ENCODE measurements at places on chromosomes 11 and 22. TPM values are rescaled to one million over a fixed set of nuclear protein-coding genes. Genes with fewer than 3 reads are reported as not detected.
A peak's percentile ranks its signal among the peaks of the same experiment; 100 is the strongest.

- DNase-seq = no peak
Observed at GRCh38 chr11:44851496-44851895, 99.2 kb downstream of the TP53I11 start.

- no peak for DNase-seq
Observed at GRCh38 chr11:93783765-93784144, 327 bp upstream of the MED17 start.

DNA sequence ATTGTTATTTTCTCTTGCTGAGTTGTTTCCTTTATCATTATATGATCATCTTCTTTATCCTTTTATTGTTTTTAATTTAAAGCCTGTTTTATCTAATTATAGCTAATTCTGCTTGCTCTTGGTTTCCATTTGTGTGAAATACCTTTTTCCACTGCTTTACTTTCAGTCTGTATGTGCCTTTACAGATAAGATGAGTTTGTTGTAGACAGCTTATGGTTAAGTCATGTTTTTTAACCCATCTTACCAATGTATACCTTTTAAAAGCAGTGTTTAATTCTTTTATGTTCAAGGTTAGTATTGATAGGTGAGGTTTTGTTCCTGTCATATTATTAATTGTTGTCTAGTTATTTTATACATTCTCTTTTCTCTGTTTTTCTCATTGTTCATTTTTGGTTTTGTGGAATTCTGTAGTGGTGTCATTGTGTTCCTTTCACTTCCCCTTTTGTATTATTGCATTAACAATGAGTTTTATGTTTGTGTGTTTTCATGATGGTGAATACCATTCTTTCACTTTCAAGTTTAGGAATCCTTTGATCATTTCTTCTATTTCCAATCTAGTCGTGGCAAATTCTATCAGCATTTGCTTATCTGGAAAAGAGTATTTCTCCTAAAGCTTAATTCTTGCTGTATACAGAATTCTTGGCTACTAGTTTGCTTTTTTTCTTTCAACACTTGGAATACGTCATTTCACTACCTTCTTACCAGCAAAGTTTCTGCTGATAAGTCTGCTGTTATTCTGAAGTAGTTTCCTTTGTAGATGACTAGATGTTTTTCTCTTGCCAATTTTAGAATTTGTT, 21.8 kb downstream of the OR5AN1 start:
- DNase-seq = no peak

ANO5 gene
- 14.4 TPM for polyA plus RNA-seq

PHLDB1 gene
- 90.6 TPM for polyA plus RNA-seq

DNA sequence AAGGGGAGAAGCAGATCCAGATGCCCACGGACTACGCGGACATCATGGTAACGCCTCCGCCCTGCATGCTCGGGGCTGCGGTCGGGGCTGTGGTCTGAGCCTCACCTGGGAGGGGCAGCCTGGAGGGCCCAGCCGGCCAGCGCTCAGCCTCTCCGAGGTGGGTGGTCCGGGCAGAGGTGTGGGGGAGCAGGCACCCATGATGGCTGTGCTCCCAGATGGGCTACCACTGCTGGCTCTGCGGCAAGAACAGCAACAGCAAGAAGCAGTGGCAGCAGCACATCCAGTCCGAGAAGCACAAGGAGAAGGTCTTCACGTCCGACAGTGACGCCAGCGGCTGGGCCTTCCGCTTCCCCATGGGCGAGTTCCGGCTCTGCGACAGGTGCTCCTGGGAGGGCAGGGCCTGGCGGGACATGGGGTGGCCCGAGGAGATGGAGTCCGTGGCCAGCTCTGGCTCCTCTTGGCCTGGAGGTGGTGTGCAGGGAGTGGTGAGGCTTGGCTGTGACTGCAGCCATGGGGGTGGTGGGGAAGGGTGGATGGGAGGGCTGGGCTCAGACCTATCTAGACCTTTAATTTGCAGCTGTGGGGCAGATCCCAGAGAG, 25.2 kb upstream of the TEF start:
- DNase-seq = no peak

UPK3A gene
- not detected for polyA plus RNA-seq

DNA sequence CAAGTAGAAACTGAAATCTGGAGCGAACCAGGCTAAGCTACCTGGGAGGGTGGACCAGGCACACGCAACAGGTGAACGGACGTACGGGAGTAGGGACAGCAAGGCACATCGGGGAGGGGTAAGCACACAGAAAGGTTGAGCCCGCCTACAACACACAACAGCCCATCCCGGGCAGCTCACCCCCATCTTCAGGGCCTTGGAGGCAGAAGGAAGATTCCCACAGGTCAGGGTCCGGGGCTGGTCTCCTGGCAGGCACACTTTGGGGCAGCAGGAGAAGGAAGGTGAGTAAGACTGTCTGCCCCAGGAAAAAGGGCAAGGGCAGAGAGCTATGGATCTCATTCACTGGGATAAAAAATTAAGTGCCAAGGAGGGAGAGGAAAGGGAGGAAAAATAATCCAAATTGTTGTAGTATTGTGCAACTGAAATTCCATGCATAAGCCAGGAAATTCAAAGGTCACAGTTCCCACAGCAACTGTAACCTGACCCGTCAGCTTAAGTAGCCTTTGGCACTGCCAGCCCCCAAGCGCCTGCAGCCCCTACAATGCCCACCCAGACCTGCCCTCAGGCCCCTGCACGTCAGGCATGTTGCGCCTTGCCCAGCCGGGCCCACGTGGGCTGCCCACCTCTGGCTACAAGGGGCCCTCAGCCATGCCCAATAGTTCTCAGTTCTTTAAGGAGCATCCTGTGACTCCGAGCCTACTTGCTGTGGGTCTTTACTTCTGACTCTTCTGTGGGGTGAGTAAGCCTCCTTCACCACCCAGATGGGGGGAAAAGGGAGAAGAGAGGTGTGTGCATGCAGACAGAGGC, 51.8 kb downstream of the MICAL3 start:
- DNase-seq = no peak

DNA sequence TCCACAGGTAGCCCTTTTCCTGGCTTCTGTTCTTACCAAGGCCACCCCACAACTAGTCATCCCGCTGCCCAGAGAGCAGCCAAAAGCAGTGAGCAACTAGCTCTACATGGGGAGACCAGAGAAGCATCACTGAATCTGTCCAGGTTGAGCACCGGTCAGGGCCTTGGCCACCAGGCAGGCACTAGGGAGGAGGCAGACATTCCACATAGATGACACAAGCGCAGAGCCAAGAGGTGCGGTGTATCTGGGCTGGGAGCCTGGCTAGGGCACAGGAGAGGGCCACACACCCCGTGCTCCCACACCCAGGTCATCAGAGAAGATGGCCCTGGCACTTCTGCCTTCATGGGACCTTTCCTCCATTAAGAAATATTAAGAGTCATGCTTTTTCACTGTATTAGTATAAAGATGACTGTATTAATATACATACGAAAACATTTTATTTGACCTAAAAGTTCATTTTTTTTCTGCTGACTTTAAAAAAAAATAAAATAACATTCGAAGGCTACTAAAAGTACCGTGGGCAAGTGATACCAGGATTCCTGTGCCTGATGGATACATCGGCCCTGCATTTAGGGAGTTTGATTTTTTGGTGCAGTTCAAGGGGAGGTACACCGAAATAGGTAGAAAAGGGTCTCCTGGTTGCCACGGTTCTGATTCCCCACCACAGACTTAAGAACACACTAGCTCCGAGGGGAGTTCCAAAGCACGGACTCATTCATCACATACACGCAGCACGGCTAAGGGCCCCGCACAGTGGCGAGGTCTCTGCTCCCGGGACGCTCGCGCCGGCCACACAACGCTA, 1.2 kb downstream of the DGCR2 start:
- no peak for DNase-seq

DNA sequence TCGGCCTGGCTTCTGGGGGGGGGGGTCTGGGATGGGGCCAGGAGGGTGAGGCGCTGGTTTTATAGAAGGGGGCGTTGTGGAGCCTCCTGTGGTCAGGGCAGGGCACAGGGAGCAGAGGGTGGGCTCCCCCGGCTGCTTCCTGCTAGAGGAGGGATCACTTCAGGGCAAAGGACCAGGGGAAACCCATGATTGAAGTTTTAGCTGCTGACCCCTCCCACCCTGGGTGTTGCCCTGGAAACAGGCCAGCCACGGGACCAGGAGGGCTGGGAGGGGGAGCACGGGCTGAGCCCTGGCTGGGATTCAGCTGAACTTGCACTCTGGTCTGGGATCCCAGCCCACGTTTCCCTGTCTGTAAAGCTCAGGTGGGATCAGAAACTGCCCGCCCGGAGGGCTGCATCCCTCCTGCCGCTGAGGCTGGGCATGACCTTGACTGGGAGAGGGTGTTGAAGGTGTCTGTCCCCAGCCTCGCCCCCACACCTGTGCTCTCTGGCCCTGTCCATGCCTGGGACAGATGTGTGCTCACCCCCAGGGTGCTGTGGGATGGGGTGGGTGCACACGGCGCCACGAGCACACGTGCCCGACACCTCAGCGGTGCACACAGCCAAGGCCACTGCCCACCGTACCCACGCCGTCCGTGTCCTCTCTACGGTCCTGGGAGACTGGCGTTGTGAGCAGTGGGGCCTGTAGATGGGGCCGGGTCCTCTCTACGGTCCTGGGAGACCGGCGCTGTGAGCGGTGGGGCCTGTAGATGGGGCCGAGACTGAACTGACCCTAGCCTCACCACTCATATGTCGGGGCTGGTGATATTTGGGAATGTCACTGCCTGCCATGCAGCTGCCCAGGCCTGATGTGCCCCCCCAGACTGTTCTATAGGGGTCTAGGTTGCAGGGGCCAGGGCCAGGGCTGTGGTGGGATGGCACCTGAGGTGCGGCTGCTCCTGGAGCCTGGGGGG, 2.3 kb downstream of the TSPAN4 start:
- DNase-seq = peak; percentile 87

DNA sequence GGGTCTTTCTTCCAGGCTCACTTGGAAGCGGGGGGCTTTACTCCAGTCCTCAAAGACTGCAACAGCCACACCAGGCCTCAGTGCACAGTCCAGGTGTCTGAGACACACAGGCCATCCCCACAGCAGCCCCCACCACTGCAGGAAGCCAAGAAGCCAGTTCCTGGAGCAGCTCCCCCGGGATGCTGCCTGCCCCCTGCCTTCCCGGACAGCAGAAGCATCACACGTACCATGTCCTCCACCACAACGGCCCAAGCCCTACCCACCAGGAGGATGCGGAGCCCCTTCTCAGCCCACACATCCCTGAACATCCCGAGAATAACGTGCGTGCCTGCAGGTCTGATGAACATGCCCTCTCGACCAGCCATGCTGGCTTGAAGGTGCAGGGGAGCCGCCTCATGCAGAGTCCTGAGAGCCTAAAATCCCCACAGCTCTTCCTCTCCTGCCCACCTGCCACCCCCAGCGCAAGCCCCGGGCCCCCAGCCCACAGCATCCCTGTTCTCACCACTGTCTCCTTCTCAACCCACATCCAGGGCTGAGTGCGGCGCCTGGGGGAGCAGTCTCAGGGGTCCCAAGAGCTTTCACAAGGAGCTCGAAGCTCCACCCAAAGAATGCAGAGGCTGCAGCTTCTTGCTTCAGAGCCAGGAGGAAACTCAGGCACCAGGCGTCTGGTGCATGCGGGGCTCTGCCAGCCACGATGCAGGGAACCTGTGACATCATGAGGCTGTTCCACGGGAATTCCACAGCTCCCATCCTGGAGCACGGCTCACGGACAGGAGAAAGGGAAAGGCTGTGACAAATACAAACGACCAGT, 209.6 kb downstream of the BRD1 start:
- no peak for DNase-seq

GRCh38 chr11:128021349-128022006, 565.9 kb downstream of the ETS1 start:
- DNase-seq = no peak

PARVG gene
- polyA plus RNA-seq = 3.4 TPM

- no peak for DNase-seq
Observed at GRCh38 chr11:13672576-13673210, 4.2 kb downstream of the FAR1 start.

GRCh38 chr11:43810929-43811596, 69.6 kb upstream of the ALKBH3 start:
- no peak for DNase-seq

DNA sequence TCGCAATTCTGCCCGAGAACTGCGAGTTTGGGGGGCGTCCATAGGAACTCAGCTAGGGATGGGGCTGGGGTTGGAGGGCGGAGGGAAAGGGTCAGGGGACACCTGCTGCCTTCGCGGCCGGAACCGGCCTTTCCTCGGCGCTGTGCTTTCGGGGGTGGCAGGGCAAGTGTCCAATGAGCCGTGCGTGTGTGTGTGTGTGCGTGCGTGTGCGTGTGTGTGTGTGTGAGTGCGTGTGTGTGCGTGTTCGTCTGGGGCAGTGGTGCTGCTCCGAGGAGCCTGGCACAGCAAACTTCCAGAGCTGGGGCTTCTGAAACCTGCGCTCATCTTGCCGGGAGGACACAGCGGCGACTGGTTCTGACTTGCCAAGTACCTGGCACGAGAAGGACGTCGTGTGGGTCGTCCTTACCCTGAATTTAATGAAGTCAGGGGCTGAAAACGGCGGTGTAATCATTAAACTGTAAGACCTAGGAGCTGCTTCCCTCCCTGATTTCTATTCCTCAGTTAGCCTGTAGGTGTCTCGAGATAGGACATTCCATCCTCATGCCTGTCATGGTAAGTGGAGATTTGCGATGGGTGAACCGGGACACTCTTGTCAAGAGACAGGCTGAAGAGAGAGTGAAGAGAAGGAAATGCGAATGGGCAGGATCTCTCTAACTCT, 27.0 kb upstream of the AMOTL1 start:
- DNase-seq = no peak

- DNase-seq = no peak
Observed at GRCh38 chr11:3994030-3994640, 100.5 kb upstream of the RRM1 start.

DNA sequence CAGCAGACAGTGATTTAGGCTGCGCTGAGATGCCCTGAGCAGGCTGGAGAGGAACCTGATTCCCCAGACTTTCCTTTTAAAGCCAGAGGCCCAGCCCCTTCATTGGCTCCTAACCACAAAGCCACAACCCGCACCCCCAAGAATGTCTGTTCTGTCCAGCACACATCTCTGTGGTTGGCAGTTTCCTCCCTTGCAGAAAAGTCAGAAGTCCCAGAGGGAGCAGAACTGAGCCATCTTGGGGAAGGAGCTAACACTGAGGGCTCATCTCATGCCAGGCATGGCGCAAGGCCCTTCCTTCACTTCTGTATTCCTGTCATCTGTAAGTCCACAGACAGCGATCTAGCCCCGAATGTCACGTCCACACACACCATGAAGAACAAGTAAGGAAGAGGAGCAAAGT, 97.1 kb upstream of the SYT13 start:
- no peak for DNase-seq

DNA sequence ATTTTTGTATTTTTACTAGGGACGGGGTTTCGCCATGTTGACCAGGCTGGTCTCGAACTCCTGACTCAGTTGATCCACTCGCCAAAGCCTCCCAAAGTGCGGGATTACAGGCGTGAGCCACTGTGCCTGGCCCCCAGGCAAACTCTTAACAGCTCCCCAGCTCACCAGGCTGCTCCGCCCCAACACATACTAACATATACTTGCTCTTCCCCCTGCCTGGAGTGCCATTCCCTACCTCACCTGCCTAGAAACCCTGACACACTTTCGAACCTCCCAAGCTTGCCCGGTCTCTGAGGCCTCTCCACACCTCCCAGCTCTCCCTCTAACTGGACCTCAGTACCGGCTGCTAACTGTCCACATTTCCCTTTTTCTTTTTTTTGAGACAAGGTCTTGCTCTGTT, 8.5 kb downstream of the MAP4K2 start:
- no peak for DNase-seq

GRCh38 chr11:123137431-123138224, 57.4 kb downstream of the CLMP start:
- DNase-seq = peak; percentile 38

- DNase-seq = no peak
Observed at GRCh38 chr11:17747131-17747955, 12.8 kb downstream of the KCNC1 start.

EXPH5 gene
- 0.43 TPM for polyA plus RNA-seq

- no peak for DNase-seq
Observed at GRCh38 chr11:58216476-58216875, 4.0 kb downstream of the OR1S1 start.

MS4A15 gene
- polyA plus RNA-seq = not detected

GRCh38 chr11:126123686-126124085, 61.0 kb upstream of the CDON start:
- DNase-seq = no peak

Measured in forelimb muscle (tissue), 1 donor.